ENCODE measurements at places on chromosomes 2 and 18. TPM values are rescaled to one million over a fixed set of nuclear protein-coding genes. Genes with fewer than 3 reads are reported as not detected.

Gene NRP2
- total RNA-seq = 2.6 TPM

Gene SERPINB4
- total RNA-seq = not detected

- no peak overlapping the region for H3K27ac ChIP-seq
- H3K4me1 ChIP-seq = peaks cover 9% of the 10 kb centered on the region
- no peak overlapping the region for H3K4me3 ChIP-seq
- H3K36me3 ChIP-seq = no peaks in the 10 kb centered on the region
- DNase-seq = no peak
Measured at GRCh38 chr2:28533044-28533680, 37.3 kb downstream of the PLB1 start.

DNA sequence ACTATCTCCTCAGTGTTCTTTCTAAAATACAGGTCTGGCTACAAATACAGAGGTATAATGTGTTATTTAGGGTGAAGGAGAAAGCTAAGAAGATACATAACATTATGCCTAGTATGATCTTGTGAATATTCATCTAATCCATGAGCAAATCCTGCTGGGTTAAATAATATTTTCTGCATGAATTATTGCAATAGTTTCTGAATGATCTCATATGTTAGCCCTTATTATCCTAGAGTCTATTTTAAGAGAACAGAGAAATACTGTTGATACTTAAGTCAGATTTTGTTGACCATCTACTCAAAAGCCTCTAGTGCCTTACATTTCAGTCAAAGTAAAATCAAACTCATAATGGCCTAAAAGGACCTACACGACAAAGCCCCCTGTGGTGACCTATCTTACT lies 382.3 kb downstream of the FIGN start:
- no peaks in the 10 kb centered on the region for H3K4me1 ChIP-seq
- peaks cover 5% of the 10 kb centered on the region for H3K27me3 ChIP-seq
- no peak overlapping the region for H3K4me3 ChIP-seq
- no peaks in the 10 kb centered on the region for H3K36me3 ChIP-seq

Gene APCDD1
- total RNA-seq = not detected

DNA sequence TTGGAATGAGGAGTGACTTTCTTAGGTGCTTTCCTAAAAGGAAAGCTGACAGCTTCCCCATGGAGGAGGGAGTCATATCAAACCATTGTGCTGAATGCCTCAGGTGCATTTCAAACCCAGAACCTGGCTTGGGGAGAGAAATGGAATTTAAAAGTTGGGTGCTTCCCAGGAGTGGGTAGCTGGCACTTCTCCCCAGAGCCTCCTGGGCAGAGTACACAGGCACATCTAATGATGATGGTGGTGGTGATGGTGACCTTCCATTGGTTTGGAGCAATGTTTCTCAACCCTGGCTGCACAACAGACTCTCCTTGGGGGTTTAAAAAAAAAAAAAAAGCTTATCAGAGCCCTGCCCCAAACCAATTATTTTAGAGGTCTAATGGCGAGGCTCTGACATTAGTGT lies 8.3 kb downstream of the FOSL2 start:
- H3K27ac ChIP-seq = no peak overlapping the region
- H3K27me3 ChIP-seq = no peaks in the 10 kb centered on the region
- H3K4me3 ChIP-seq = no peak overlapping the region
- H3K4me1 ChIP-seq = peaks cover 81% of the 10 kb centered on the region
- no peak for DNase-seq
- peaks cover 72% of the 10 kb centered on the region for H3K36me3 ChIP-seq

DNA sequence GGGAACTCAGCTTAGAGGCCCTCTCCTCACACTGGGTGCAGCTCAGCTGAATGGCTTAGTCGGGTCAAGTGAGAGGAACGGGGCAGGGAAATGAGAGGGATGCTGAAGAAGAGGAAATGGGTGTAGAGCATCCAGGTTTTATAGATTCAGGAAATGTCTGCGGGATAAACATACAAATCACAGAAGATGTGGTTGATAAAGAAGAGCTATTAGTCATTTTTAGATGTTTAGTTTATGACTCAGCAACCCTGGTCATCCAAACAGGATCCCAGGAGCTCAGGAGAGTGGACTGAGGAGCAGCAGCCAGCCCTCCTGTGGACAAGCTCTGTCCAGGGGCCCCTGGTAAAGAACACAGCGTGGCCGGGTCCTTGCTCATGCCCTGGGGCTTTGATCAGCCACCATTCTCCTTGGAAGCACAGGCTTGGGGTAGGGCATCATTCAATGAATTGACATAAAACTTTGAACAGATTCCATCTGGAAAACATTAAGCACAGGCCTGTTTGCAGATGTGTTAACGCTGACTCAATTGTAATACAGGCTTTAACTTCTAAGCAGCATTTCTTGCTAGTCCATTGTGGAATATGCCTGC lies 83.0 kb downstream of the NPAS2 start:
- no peaks in the 10 kb centered on the region for H3K4me1 ChIP-seq
- peaks cover 7% of the 10 kb centered on the region for H3K27me3 ChIP-seq
- no peak overlapping the region for H3K27ac ChIP-seq
- no peak for DNase-seq

Gene GMCL1
- total RNA-seq = 20.6 TPM

Gene KIF1A
- 3.3 TPM for total RNA-seq

GRCh38 chr2:182668671-182669070 lies 47.4 kb upstream of the DNAJC10 start:
- H3K36me3 ChIP-seq = no peaks in the 10 kb centered on the region
- H3K4me3 ChIP-seq = no peak overlapping the region
- H3K27me3 ChIP-seq = peaks cover 2% of the 10 kb centered on the region
- H3K4me1 ChIP-seq = peaks cover 4% of the 10 kb centered on the region
- no peak overlapping the region for H3K27ac ChIP-seq

Gene MAP2
- total RNA-seq = 0.27 TPM

DNA sequence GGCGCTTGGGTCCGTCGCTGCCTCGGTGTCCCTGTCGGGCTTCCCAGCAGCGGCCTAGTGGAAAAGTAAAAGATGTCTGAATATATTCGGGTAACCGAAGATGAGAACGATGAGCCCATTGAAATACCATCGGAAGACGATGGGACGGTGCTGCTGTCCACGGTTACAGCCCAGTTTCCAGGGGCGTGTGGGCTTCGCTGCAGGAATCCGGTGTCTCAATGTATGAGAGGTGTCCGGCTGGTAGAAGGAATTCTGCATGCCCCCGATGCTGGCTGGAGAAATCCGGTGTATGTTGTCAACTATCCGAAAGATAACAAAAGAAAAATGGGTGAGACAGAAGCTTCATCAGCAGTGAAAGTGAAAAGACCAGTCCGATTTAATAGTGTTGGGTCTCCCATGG lies 8.0 kb downstream of the HES6 start:
- H3K4me1 ChIP-seq = peaks cover 17% of the 10 kb centered on the region
- peak overlapping the region; percentile 64 for H3K4me3 ChIP-seq
- H3K36me3 ChIP-seq = no peaks in the 10 kb centered on the region
- peaks cover 22% of the 10 kb centered on the region for H3K27me3 ChIP-seq

GRCh38 chr2:222778400-222778799 lies 82.4 kb upstream of the ACSL3 start:
- no peak overlapping the region for H3K27ac ChIP-seq
- no peaks in the 10 kb centered on the region for H3K4me1 ChIP-seq
- no peak for DNase-seq
- peaks cover 13% of the 10 kb centered on the region for H3K27me3 ChIP-seq
- no peaks in the 10 kb centered on the region for H3K36me3 ChIP-seq

DNA sequence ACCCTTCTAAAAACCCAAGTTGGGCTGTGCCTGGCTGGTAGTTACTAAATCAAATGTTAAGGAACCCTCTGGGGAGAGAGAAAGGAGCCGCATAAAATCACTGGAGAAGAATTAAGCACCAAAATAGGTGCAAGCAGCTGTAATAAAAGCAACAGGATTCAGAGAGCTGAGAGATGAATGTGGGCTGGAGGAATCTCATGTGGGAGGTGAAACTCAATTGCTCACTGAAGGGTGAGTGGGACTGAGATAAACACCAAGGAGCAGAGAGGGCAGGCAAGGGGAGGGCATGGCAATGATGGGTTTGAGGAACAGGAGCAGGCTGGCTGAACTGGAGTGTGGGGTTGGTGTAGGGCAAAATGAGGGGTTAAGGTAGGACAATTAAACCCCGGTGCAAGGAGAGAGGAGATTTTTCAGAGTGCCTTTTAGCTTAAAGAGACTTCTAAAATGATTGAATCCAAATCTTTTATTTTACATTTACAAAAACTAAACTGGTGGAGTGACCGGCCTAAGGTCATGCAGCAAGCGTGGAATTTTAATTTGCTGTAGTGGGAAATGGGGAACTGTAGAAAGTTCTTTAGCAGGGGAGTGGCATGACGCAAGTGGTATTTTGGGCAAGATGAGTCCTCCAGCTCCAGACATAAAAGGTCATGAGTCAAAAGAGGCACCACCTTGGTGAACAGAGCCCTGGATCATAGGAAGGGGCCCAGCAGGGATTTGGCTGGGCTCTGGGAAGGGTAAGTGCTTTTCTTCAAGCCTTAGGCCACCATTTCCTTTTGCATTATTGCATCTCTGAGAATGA lies 10.5 kb downstream of the PLB1 start:
- no peak overlapping the region for H3K4me3 ChIP-seq
- H3K27me3 ChIP-seq = peaks cover 3% of the 10 kb centered on the region
- DNase-seq = peak; percentile 28
- H3K27ac ChIP-seq = no peak overlapping the region

DNA sequence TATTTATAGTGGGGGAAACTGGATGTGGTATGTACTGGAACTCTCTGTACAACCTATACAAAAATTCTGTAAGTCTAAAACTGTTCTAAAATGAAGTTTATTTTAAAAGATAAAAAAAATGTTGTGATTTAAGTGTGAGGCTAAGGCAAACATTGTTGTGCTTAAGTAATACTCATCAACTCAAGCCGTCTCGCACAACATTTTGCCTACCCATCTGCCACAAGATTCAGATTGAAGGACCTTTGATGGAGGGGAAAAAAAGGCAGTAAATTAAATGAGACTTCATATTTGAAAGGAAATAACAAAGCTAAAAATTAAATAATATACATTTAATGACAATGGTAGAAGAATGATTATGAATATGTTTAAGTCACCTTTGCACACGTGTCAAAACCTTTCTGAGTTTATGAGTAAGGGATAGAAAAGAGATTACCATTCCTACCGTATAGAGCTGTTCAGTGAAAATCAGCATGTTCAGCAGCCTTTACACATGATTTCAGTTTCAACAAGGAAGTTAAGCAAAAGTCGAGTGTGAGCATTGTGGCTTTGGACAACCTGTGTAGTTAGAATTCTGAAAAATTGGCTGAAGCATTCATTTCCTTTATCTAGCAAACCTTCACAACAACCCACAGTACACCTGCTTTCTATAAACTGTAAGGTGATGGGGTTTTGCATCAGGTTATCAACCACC lies 499.3 kb downstream of the IRS1 start:
- no peak for DNase-seq
- H3K4me3 ChIP-seq = no peak overlapping the region
- no peak overlapping the region for H3K27ac ChIP-seq
- H3K27me3 ChIP-seq = peaks cover 6% of the 10 kb centered on the region
- H3K36me3 ChIP-seq = no peaks in the 10 kb centered on the region

DNA sequence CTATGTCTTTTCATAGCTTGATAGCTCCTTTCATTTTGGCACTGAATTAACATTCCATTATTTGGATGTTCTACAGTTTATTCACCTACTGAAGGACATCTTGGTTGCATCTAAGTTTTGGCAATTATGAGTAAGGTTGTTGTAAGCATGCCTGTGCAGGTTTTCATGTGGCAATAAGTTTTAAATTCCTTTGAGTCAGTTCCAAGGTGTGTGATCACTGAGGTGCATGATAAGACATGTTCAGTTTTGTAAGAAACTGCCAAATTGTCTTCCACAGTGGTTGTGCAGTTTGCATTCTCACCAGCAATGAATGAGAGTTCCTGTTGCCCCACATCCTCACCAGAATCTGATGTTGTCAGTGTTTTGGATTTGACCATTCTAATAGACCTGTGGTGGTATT lies 24.2 kb downstream of the XDH start:
- no peak for DNase-seq
- no peaks in the 10 kb centered on the region for H3K36me3 ChIP-seq
- no peaks in the 10 kb centered on the region for H3K27me3 ChIP-seq
- H3K4me1 ChIP-seq = no peaks in the 10 kb centered on the region

GRCh38 chr2:241372361-241372992 lies 16.4 kb downstream of the FARP2 start:
- H3K4me1 ChIP-seq = peaks cover 4% of the 10 kb centered on the region
- no peak overlapping the region for H3K27ac ChIP-seq
- DNase-seq = no peak
- H3K36me3 ChIP-seq = peaks cover 12% of the 10 kb centered on the region

- peaks cover 4% of the 10 kb centered on the region for H3K4me1 ChIP-seq
- H3K27me3 ChIP-seq = no peaks in the 10 kb centered on the region
- H3K4me3 ChIP-seq = no peak overlapping the region
- no peak for DNase-seq
Measured at GRCh38 chr18:6052449-6052913, 157.2 kb upstream of the TMEM200C start.

Gene SLC14A1
- total RNA-seq = 0.80 TPM

GRCh38 chr2:221490506-221491060 lies 81.5 kb downstream of the EPHA4 start:
- no peak overlapping the region for H3K4me3 ChIP-seq
- no peak overlapping the region for H3K27ac ChIP-seq
- peaks cover 4% of the 10 kb centered on the region for H3K4me1 ChIP-seq

- peak overlapping the region; percentile 83 for H3K4me3 ChIP-seq
- H3K4me1 ChIP-seq = peaks cover 26% of the 10 kb centered on the region
- H3K27ac ChIP-seq = peak overlapping the region; percentile 99
- no peaks in the 10 kb centered on the region for H3K27me3 ChIP-seq
- peak; percentile 53 for DNase-seq
Measured at GRCh38 chr18:51196811-51197660, 445 bp downstream of the MEX3C start.

- H3K4me1 ChIP-seq = peaks cover 48% of the 10 kb centered on the region
- H3K36me3 ChIP-seq = peaks cover 14% of the 10 kb centered on the region
- no peak for DNase-seq
- H3K4me3 ChIP-seq = peak overlapping the region; percentile 94
- peaks cover 2% of the 10 kb centered on the region for H3K27me3 ChIP-seq
Measured at GRCh38 chr2:71333619-71334018, 2.0 kb downstream of the ZNF638 start.

DNA sequence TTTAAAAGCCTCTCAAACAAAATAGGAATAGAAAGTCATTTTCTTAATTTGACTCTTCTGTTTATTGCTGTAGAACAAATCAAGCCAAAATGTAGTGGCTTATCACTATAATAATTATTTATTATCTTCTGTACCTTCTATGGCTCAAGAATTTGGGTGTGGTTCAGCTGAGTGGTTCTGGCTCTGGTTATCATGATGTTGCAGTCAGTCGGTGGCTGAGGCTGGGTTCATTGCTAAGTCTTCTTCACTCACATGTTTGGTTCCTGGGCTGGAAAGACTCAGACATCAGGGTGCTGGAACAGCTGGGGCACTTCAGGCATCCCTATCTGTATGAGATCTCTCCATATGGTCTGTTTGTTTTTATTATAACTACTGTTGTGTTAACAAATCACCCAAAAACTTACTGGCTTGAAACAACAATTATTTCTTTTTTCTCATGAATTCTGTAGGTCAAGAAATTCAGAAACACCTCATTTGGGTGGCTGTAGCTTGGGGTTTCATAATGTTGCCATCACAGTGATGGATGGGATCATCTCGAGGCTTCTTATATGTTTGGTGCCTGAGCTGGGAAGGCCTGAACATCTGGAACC lies 242.6 kb upstream of the FBXO11 start:
- H3K27ac ChIP-seq = no peak overlapping the region
- DNase-seq = no peak
- H3K27me3 ChIP-seq = no peaks in the 10 kb centered on the region
- H3K36me3 ChIP-seq = no peaks in the 10 kb centered on the region
- H3K4me3 ChIP-seq = no peak overlapping the region
- peaks cover 18% of the 10 kb centered on the region for H3K4me1 ChIP-seq

Gene UGT1A4
- total RNA-seq = not detected

Data from activated CD4-positive, alpha-beta memory T cell treated with anti-CD3 and anti-CD28 coated beads for 36 hours (primary cell).